ENCODE measurements at places on chromosomes 1 and 21.
A peak's percentile ranks its signal among the peaks of the same experiment; 100 is the strongest.

DNA sequence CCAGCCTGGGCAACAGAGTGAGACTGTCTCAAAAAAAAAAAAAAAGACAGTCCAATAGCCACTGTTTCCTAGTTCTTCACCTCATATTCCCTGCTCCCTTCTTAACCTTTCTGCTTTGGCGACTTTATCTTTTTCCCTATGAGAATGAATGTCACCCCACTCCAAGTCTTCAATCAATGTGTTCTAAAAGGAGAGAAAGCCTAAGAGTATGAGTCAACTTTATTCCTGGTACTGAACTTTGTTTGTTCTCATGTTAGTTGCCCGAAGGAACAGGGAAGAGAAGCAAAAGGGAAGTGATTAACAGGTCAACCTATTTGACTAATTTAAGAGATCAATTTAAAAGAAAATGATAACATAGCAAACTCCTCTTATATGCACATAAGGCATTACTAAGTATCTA, 39.9 kb upstream of the SLC16A1 start:
- no peak for DNase-seq

GRCh38 chr1:218686258-218686657, 341.1 kb downstream of the TGFB2 start:
- no peak for DNase-seq

- no peak for DNase-seq
These were observed 192.4 kb downstream of the HMCN1 start for GRCh38 chr1:185926588-185926987.

DNA sequence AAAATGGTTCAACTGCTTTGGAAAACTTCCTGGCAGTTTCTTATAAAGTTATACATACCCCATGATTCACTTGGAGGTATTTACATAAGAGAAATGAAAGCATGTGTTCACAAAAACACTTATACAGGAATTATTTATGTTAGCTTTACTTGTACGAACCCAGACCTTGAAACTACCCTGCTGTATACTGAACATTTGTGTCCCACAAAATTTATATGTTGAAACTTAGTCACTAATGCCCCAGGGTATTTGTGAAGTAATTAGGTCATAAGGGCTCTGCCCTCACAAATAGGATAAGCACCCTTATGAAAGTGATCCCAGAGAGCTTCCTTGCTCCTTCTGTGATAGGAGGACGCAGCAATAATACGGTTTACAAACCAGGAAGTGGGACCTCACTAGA, 42.7 kb upstream of the B3GALT2 start:
- DNase-seq = no peak

DNA sequence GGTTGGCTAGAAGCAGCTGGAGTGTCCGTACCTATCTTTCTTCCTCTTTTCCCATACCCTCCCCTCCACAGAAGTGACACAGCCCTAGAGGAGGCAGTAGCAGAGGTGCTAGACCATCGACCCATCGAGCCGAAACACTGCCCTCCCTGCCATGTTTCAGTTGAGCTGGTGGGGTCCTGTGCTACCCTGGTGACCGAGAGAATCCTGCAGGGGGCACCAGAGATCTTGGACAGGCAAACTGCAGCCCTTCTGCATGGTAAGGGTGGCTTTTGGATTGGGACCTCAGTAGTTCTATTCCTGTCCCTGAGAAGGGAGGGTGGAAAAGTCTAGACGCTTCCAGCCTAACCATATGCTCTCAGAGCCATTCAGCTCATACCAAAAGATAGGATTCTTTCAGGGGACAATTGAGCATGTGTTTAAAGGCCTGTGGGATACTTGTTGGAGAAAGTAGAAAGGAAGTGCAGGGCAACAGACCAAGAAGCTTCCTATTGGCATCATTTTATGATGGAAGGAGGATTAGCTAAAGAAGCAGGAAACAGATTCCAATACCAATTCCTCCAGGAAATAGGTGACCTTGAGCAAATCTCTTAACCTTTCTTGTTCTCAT, 11.7 kb upstream of the BNIPL start:
- peak; percentile 88 for DNase-seq

GRCh38 chr1:64623750-64624191, 121.1 kb upstream of the RAVER2 start:
- DNase-seq = no peak

- no peak for DNase-seq
These were observed 145.4 kb upstream of the C1orf174 start for GRCh38 chr1:4045397-4046010.

- DNase-seq = no peak
These were observed 270.1 kb downstream of the USH2A start for GRCh38 chr1:216153130-216153529.

- no peak for DNase-seq
These were observed 26.4 kb upstream of the IGSF3 start for GRCh38 chr1:116693759-116694480.

- no peak for DNase-seq
These were observed 67.1 kb downstream of the GFI1 start for GRCh38 chr1:92419642-92420041.

DNA sequence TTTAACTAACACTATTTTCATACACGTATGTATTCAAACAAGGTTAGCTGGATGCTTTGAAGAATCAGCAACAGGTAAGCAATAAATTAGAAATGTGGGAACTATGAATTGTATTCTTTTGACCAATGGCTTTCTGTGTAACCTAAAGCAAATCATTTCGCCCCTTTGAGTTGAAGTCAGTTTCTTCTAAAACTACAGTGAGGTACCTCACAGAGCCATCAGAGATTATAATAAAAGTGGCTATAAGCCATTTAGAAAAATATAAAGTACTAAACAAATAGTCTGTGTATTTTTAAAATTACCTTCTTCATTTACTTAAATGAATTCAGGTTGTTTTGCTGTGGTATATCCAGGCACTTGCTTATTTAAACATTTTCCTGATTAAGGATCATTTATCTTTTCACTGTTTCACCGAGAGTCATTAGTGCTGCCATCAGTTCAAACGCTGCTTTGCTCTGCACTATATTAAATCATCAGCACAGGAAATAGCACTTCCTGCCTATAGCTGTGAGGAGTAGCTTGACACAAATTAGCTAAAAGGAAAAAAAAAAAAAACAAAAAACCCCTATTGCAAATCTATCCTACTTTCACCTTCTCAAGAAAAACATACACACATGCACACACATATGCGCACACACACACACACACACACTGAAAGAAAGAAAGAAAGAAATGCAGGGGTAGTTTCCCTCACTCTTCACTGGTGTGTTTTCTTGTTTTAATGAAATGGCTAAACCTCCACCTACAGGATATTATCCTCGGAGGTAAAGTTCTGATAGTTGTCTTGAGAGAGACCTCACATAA, 39.8 kb upstream of the C1orf105 start:
- peak; percentile 71 for DNase-seq

- no peak for DNase-seq
These were observed 223.9 kb downstream of the PLPP3 start for GRCh38 chr1:56355422-56355821.

DNA sequence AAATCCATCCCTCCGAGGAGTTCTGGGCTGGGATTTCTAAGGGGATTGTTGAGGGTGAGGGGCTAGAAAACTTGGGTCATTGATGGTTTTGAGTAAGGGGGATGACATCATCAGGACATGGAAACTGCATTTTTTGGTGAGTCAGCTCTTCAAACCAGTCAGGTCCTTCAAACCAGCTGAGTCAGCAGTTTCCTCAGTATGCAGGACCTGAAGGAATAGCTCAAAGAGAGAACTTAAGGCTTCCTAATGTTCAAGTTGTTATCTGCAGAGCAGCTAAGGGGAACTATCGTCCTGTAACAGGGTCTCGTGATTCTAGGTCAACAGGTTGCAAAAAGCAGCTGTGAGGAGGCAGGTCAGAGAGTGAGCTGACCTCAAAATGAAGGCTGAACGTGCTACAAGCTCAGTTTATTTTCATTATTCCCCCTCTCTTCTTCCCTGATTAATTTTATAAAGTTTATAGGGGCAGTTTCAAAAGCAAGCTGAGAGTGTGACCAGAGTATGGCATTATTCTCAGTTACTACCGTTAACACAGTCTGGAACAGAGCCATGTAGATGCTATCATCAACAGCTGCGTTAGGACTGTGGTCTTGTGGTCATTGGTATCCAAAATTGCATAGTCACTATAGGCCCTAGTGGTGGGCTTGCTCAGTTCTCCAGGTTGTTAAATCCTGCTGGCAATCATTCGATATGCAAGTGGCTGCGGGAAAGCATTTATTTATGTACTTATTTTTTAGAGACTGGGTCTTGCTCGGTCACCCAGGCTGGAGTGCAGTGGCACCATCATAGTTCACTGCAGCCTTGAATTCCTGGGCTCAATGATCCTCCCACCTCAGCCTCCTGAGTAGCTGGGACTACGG, 10.7 kb upstream of the SDC3 start:
- no peak for DNase-seq

DNA sequence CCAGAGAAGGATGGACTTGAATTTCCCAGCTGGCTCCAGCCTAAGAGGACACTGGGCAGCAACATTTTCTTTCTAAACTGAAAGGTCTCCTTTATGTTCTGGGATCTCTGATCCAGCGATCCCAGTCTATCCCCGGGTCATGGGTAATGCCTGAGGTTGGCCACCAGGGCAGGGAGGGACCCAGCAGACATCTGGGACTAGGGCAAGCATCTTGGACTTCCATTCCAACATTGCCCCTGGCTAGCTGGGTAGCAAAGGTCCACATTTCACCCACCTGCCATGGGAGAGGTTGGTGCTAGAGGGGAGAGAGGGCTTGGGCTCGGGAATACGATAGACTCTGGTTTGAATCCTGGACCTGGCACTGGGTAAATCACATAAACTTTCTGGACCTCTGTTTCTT, 84.6 kb downstream of the LRRN2 start:
- no peak for DNase-seq

GRCh38 chr1:63640633-63641567, 47.7 kb downstream of the PGM1 start:
- no peak for DNase-seq

GRCh38 chr1:180632326-180633056, 669 bp downstream of the XPR1 start:
- peak; percentile 43 for DNase-seq

GRCh38 chr1:41103766-41104165, 82.2 kb upstream of the SLFNL1 start:
- DNase-seq = no peak

DNA sequence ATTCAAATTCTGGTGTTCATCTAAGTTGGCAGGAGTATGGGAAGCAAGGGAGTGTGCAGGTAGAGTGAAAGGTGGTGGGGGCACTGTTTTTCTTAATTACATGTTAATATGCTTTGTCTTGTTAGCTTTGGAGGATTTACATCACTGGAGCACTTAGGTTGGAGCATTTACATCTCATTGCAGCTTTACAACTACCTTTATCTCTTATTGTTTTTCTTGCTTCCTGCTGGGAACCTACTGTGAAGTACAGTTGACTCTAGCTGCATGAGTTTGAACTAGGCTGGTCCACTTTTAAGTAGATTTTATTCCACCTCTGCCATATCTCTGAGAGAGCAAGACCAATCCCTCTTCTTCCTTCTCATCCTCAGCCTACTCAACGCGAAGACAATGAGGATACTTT, 554.8 kb upstream of the B3GALT2 start:
- no peak for DNase-seq

DNA sequence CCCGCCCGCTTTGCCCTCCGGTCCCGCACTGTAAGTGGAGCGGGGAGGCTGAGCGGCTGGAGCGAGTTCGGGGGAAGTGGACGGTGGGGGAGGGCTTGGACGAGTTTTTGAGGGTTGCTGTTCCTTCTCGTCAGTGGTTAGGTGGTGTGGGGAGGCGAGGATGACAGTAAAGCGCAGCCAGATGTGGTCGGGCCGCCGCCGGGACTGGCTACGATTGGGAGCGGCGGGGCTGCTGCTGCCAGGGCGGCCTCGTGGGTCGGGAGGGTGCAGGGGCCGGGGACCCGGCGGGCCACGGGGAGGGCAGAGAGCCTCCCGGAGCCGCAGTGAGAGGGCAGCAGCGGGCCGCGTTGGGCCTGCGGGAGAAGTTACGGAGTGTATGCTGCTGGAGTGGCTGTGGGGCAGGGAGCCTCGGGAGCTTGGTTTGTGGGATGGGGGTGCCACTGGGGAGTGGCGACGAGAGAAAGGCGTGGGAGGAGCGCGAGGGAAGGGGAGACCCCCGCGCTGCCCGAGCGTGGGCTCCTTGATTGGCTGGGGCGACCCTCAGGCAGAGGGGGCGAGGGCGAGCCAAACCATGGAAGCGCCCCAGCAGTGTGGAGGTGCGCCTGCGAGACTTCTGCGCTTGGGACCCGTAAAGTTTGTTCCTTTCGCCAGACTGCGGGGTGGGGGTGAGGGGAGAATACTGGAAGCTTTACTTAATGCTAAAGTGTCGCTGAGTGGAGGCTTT, 2.1 kb downstream of the ADGRL2 start:
- no peak for DNase-seq

- DNase-seq = no peak
These were observed 1.7 kb upstream of the AIRE start for GRCh38 chr21:44283948-44284347.

DNA sequence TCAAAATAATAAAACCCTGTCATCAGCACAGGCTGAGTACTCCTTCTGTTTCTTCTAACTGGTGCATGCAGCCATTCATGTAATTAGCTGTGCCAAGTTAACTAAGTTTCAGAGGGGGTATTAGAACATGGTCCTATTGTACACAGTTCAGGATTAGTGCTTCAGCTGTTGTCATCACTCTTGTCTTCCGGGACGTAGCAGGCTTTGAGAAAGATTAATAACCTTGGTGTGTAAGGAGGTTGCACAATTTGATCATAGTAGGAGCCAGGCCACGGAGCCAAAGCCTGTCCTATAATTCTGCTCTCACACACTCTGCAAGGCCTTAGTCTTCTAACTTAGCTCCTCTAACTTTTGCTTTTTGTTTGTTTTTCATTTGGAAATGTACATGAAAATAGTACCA, 44.7 kb downstream of the PTGFRN start:
- DNase-seq = no peak

DNA sequence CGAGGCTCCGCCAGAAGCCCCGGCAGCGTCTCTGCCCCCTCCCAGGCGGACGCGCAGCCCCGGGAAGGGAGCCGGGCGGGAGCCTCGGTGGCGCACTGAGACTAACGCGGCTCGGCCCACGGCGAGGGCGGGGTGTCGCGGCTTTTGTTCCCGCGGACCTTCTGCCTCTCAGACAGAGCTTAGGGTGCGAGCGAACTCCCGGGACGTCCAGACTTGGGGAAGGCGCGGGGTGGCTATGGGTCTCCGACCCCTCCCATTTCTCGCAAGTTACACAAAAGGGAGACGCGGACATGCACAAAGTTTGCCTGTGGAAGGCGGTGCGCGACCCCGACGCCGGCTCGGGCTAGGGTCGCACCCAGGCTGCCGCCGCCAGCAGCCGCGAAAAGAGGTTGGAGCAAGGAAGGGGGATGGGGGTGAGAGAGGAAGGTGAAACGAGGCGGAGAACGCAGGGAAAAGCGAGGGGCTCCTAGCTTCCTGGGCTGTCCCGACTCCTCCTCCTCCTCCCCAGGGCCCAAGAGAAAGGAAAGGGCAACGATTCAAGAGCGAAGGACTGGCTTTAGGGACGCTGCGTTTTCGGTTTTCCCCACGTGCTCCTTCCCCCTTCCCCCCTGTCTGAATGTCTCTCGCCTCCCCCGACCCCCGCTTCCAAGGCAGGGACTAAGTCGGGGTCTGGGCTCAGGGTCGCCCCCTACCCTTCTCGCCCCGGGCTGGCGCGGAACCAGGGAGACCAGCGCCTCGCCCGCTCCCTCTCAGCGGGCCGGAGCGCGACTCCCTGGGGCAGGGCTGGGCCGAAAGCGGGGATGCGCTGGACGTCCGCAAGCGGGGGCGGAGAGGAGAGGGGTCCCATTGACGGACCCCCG, 729 bp downstream of the APP start:
- peak; percentile 26 for DNase-seq

Data from CD4-positive, alpha-beta T cell treated with Interleukin-6 at 100 ng/mL for 8 hours (primary cell).